ENCODE measurements at places on chromosomes 6 and 20. TPM values are rescaled to one million over a fixed set of nuclear protein-coding genes. Genes with fewer than 3 reads are reported as not detected.

DNA sequence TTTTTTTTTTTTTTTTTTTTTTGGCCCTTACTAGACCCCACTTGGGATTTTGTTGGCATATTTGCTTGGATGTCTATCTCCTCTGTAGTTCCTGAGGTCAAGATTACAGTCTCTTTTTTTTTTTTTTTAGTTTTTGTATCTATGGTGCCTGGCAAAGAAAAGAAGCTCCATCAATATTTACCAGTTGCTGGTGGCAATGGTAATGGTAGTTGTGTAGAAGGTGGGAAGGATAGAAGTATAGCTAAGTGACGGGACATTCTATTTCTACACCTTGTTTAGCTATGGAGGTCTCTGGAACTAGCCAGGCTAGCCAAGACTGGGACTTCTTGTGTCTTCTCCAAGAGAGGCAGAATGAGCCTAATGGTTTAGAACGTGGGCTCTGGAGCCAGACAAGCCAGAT lies 42.2 kb upstream of the TNFAIP3 start:
- DNase-seq: no peak

- no peak for DNase-seq
These were observed 75.8 kb downstream of the EFHC1 start for GRCh38 chr6:52495922-52496321.

- no peak for DNase-seq
These were observed 117.4 kb upstream of the FRMD1 start for GRCh38 chr6:168196385-168196860.

- no peak for DNase-seq
These were observed 3.5 kb downstream of the CTNNBL1 start for GRCh38 chr20:37697314-37697713.

- DNase-seq: no peak
These were observed 50.2 kb downstream of the ARHGAP18 start for GRCh38 chr6:129659590-129660345.

GRCh38 chr6:168447282-168447681 lies 6.3 kb downstream of the SMOC2 start:
- DNase-seq: no peak

DNA sequence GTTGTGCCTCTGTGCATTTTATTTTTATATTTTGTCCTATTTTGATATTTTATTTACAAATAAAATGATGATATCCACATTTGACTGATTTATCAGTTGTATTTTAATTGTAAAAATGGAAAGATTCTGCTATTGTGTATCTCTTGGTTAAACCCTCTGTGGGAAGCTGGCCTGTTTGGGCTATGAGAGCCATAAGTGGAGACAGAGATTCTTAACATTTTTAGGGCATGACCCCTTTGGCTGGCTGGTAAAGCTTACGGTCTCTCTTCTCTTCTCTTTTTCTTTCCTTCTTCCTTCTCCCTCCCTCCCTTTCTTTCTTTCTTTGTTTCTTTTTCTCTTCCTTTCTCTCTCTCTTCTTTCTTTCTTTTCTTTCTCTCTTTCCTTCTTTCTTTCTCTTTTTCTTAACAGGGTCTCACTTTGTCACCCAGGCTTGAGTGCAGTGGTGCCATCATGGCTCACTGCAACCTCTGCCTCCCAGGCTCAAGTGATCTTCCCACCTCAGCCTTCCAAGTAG lies 172.3 kb upstream of the CDYL start:
- DNase-seq: no peak

DNA sequence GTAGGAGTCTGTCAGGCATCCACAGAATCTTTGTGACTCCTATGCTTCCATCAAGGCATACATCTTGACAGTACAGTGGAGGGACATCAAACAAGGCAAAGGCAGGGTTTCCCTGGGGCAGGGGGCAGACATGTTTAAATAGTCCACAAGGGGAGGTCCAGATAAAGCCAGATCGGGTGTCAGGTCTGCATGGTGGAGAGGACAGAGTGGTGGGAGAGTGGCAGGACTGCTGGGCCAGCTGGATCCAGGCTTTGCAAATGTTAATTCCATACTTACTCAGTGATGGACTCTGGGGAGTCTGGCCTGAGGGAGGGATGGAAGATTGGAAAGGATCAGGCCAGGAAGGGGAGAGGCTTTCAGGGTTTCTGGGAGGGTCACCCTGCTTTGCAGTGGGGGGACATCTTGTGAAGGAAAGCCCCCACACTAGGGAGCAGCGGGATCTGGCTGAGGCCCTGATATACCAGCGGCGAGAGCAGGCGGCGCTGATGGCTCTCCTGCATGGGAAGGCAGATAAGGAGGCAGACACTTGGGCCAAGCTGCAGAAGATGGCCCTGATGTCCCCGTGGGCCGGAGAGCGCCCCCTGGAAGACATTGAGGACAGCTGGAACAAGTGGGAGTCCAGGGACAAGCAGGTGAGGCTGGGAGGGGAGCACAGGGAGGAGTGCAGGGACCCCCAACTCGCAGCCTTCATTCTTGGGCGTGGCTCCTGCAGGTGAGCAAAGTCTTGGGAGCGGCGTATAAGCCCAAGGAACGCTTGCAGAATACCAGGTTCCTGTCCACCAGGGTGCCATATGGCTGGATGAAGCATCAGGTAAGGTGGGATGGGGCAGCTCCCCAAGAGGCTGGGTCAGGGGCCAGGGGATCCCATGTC lies 44.6 kb downstream of the SUN5 start:
- peak; percentile 67 for DNase-seq

GRCh38 chr20:43752051-43752360 lies 25.2 kb upstream of the GTSF1L start:
- no peak for DNase-seq

GRCh38 chr6:49966823-49967222 lies 2.6 kb downstream of the DEFB113 start:
- DNase-seq: no peak

DNA sequence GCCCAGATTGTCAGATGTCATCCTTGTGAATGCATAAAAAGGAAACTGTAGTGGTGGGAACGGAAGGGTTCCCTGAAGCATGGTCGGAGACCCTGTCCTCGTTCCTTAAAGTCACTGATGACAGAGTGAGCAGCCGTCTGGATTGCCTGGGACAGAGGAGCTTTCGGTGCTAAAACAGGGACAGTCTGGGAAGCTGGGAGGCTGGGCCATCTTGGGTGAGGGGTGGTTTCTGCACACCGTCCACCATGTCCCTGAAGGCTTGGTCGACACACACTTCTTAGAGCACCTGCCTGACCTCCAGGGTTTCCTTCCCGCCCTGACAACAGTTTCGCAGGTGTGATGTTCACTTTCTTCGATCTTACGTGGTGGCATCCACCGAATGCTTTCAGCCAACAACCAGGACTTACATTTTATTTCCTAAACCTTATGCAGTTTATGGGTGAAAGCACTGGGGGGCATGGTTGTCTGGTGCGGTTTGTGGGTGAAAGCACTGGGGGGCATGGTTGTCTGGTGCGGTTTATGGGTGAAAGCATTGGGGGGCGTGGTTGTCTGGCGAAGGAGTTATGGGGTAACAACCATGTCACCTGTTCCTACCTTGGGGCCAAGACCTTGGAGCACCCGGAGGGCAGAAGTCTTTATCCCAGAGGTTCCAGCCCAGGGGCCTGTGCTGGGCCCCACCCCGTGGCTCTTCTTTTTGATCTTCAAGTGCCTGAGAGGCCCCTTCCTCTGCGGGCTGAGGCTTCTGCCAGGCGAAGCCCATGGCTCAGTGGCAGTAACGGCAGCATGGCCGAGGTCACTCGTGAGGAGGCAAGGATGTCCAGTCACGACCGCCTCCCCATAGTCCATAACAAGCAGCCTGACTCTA lies 81.7 kb upstream of the FRMD1 start:
- DNase-seq: no peak

- DNase-seq: peak; percentile 82
These were observed 199.1 kb downstream of the SCP2D1 start for GRCh38 chr20:19012676-19013075.

DNA sequence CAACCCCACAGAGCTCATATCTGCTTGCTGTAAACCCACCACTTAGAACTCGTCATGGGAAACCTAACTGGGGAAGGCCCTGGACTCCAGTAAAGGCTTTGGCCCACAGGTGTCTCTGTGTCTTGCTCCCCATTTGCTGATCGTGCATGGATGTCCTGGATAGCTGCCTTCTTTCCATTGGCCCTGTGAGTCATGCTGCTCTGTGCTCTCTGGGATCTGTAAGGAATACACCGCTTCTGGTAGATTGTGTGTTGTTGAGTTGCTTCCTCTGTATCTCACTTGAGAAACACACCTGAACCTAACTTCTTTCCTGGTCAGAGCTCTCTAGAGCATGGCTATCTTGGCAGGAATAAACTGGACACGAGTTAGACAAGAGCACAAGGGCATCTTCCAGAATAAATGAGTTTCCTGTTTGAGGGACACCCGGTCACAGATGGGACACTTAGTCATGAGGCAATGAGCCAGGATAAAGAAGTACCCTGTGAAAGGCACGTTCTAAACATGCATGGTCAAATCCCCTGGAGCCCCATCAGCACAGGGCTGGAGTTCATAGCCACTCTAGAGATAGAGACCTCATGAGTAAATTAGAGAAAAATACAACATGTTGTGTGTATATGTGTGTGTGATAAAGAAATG lies 99.6 kb upstream of the TMEM170B start:
- DNase-seq: no peak

GRCh38 chr6:166346449-166346848 lies 4.1 kb upstream of the SFT2D1 start:
- no peak for DNase-seq

DNA sequence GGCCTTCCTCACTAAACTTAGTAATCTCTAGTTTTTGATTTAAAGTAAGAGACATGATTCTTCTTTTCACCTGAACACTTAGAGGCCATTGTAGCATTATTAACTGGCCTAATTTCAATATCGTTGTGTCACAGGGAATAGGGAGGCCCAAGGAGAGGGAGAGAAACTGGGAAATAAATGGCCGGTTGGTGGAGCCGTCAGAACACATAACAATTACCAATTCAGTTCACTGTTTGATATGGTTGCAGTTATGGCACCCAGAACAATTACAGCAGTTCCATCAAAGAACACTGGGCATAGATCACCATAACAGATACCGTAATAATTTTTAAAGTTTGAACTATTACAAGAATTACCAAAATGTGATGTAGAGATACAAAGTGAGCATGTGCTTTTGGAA lies 9.1 kb upstream of the GLYATL3 start:
- DNase-seq: no peak

- no peak for DNase-seq
These were observed 94.0 kb downstream of the ADGRG6 start for GRCh38 chr6:142395768-142396231.

GRCh38 chr6:11350294-11350693 lies 117.8 kb upstream of the NEDD9 start:
- no peak for DNase-seq

DNA sequence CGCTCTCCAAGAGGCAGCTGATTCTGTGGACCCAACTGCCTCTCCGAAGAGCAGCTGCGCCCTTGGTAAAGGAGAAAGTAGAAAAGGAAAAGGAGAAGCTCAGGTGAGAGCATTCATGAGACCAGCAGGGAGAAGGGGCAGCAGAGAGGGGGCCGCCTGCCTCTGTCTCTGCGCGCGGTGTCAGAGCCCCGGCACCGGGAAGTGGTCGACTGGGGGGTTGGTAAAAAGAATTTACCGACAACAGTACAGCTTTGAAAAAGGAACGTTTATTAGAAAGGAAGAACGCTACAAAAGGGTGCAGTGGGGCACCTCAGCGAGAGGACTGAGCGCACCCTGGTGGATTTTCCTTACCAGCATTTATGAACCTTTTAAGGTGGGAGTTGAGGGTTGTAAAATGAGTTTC lies 61.9 kb downstream of the GPR6 start:
- DNase-seq: no peak

- no peak for DNase-seq
These were observed 441.3 kb downstream of the CDC5L start for GRCh38 chr6:44828780-44829179.

DNA sequence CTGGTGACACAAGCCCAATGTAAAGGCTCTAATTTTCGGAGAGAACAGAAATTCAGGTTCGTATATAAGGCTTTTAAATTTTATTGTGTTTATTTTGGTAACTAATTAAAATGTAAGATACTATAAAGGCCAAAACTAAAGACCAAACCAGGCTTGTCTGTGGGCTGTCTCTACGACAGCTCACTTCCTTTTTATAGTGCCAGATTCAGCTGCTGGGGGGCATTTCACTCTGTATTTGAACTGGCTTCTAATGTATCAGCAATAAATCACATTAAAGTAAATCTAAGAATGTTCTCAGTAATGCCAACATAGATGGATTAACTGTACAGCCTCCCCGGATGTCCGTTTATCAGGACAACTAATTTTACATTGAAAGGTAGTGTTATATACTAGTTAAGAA lies 31.1 kb upstream of the STXBP5 start:
- no peak for DNase-seq

GRCh38 chr6:143647191-143647590 lies 30.6 kb upstream of the PHACTR2 start:
- no peak for DNase-seq

- no peak for DNase-seq
These were observed 467 bp downstream of the TREML4 start for GRCh38 chr6:41228616-41229015.

- DNase-seq: peak; percentile 54
These were observed 83.9 kb downstream of the DLL1 start for GRCh38 chr6:170206851-170207431.

DNA sequence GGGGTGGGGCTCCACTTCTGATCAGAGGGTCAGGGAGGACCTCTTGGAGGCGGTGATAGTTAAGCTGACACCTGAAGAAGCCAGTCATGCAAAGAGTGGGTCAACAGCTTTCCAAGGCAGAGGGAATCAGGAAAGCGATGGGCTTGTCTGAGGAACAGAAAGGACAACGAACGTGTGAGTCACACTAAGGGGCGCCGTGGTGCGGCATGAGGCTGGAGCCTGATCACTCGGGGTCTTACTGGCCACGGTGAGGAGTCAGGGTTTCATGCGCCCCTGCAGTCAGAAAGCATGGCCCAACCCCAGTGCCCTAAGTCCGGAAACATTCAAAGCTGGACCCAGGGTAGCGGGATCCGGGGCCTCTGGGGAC lies 50.6 kb upstream of the SLC32A1 start:
- DNase-seq: peak; percentile 69

Gene ARMC2
- 7.4 TPM for total RNA-seq

Gene PBOV1
- not detected for total RNA-seq

Gene TCF15
- 2.5 TPM for total RNA-seq

Gene MEA1
- 41.8 TPM for total RNA-seq

Gene CCDC170
- total RNA-seq: 1.3 TPM

Gene MICB
- 4.1 TPM for total RNA-seq

Gene SLPI
- 74.0 TPM for total RNA-seq

Gene SMIM8
- 9.9 TPM for total RNA-seq

Gene FNDC1
- 5.1 TPM for total RNA-seq

Gene DNMT3B
- 0.38 TPM for total RNA-seq

Gene OR2H1
- total RNA-seq: not detected

Gene PHACTR3
- 0.19 TPM for total RNA-seq

Gene SLC35F1
- total RNA-seq: 1.2 TPM

Gene IPCEF1
- 4.0 TPM for total RNA-seq
